ENCODE measurements at places on chromosomes 11 and 22.

DNA sequence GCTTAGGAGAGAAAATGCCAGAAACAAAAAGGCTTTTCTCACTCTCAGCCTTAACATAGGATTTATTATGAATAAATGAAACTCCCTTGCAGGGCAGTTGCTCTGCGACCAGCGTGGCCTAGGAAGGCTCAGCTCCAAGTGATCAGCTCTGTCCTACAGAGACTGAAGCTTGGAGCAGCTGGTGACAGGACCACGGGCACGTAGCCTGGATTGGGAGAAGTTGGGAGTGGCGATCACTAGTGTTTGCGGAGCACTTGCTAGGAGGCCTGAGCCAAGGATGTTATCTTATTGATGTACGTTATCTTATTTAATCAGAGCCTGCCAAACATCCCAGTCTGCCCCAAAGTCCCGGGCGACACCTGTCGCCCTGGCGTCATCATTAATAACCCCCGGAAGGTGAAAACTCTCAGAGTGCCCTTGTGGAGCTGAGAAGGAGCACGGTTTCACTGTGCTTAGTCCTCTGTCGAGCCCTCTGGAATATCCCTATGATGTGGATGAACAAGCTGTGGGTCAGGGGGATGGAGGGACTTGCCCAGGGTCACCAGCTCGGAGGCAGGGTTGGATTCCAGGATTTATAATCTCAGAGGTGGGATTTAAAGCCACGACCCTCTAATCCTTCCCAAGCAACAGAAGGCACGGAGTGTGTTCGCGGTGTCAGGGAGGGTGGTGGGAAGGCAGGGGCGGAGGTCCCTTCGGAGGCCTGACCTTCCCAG, 40.8 kb upstream of the SMIM38 start:
- DNase-seq, result no peak

- no peak for DNase-seq
Observed at GRCh38 chr22:41501209-41501608, 32.3 kb downstream of the ACO2 start.

GRCh38 chr22:20316844-20317401, 2.9 kb downstream of the DGCR6L start:
- DNase-seq, result no peak

DNA sequence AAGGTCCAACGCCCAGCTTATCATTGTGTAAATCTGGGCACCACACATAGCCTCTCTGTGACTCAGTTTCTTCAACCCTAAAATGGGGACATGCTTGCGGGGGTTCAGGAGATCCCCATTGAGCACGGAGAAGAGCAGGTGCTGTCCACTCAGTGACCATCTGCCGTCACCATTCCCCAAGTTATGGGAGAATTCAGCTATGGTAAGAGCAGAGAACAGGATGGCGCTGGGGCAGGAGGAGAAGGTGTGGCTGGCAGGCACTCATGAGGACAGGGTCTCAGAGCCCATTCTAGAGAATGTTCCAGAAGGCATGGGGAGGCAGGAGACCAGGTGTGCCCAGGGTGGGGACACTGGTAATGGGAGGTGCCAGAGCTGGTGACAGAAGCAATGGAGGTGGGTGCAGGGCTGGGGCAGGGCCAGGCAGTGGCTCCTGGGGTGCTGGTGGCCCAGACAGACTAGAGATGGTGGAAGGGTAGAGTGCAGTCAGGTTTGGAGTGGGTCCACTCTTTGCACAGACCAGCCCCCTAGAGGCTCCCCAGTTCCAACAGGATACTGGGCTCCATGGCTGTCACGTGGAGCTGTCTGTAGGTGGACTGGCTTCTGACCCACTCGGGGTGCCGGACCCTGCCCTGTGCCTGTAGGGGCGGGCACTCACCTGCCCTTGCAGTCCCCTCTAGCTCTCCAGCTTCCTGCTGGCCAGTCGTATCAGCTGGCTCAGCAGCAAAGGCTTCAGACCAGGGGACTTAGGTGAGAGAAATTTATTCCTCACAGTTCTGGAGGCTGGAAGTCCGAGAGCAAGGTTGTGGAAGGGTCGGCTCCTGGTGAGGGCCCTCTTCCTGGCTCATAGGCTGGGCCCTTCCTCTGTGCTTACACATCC, 84.7 kb downstream of the CDKN1C start:
- DNase-seq, result no peak

GRCh38 chr11:69167130-69167915, 11.6 kb downstream of the SMIM38 start:
- no peak for DNase-seq

- DNase-seq, result peak; percentile 55
Observed at GRCh38 chr11:9575260-9576240, 2.1 kb downstream of the WEE1 start.

- no peak for DNase-seq
Observed at GRCh38 chr11:57407010-57407920, 16.8 kb upstream of the PRG2 start.

- no peak for DNase-seq
Observed at GRCh38 chr11:35624781-35625180, 6.5 kb downstream of the FJX1 start.

GRCh38 chr11:42967653-42968052, 344.1 kb upstream of the API5 start:
- no peak for DNase-seq

DNA sequence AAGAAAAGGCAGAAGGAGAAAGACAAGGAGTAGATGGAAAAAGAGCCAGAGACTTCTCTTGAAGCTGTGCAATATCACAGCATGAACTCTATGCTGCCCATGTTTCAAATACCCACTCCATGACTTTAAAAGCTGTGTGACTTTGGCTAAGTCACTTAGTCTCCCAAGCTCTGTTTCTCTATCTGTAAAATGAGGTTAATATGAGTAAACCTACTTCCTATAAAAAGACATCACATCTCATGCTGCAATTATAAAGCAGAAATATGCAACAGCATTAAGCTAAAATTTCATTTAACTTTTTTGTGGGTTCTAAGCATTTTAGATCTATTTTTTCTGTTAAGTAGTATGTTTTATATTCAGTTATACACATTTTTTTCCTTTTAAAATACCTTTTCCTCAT, 11.6 kb downstream of the DGCR2 start:
- DNase-seq, result no peak

GRCh38 chr11:76241243-76242000, 35.1 kb upstream of the WNT11 start:
- DNase-seq, result no peak

DNA sequence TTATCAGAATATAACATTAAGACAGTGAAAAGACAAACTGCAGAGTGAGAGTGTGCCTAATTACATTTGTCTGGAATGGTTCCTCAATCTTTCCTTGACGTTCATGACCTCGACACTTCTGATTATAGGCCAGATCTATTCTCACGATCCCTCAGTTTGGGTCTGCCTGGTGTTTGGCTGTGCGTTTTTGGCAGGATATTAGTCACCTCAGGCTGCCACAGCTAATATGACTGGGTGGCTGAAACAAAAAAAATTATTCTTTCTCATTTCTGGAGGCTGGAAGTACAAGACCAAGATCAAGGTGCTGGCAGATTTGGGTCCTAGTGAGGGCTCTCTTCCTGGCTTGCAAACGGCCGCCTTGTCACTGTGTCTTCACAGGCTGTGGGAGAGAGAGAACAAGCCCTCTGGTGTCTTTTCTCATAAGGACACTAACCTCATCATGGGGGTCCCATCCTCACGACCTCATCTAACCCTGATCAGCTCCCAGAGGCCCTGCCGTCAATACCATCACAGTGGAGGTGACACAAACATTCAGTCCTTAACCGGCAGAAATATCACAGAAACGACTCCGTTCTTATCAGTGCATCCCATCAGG, 23.2 kb downstream of the IFITM10 start:
- no peak for DNase-seq

DNA sequence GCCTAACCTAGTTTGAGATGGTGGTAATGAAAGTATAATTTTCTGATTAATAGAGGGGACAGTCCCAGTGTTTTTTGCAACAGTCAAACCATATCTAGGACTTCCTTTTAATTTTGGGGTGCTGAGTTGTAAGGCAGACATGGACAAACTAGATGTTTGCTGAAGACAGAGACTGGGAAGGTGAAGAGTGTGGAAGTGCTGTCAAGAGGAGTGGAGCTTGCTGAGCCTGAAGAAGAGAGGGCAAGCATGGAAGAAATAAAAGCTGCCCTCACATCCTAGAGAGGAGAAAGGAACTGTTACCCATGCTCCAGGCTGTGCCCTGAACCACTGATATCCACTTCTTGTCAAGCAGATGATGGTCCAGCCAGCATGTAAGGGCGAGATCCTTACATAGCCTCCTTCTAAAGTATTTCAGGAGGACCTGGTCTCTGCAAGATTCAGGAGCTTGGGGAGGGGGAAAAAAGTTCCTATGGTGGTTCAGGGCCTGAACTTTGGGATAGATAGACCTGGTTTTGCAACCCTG, 51.4 kb downstream of the PRR5L start:
- no peak for DNase-seq

GRCh38 chr22:40690370-40690769, 11.1 kb downstream of the MCHR1 start:
- no peak for DNase-seq

DNA sequence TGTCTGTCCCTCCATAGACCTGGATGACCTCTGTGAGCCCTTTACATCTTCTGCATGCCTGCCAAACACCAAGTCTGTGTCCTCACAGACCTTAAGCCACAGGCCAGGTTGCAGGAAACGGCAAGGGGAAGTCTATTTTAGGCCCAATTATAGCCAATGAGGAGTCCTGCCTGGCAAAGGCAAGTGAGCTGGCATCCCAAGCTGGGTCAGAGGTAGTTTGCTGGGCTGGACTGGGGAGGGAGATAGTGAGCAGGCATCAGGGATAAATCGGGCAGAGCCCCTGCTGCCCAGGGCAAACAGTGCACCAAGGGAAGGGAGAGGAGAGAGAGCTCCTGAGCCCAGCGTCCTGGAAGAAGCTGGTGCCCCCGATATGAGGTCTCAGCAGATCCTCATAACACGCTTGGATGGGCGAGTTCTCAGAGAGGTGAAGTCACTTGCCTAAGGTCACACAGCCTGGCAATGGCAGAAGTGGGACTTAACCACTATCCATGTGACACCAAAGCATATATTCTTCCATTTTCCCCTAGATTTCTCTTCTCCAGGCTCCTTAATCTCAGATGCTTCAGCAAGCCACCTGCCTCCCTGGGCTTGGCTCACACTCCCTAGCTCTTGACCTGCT, 3.7 kb upstream of the RELT start:
- no peak for DNase-seq

GRCh38 chr11:13098616-13099289, 89.6 kb downstream of the RASSF10 start:
- no peak for DNase-seq

GRCh38 chr11:34300926-34301295, 56.9 kb downstream of the ABTB2 start:
- DNase-seq, result no peak

GRCh38 chr22:47053726-47054141, 291.3 kb downstream of the TBC1D22A start:
- DNase-seq, result no peak

- DNase-seq, result no peak
Observed at GRCh38 chr11:84541731-84542340, 1085.3 kb downstream of the DLG2 start.

DNA sequence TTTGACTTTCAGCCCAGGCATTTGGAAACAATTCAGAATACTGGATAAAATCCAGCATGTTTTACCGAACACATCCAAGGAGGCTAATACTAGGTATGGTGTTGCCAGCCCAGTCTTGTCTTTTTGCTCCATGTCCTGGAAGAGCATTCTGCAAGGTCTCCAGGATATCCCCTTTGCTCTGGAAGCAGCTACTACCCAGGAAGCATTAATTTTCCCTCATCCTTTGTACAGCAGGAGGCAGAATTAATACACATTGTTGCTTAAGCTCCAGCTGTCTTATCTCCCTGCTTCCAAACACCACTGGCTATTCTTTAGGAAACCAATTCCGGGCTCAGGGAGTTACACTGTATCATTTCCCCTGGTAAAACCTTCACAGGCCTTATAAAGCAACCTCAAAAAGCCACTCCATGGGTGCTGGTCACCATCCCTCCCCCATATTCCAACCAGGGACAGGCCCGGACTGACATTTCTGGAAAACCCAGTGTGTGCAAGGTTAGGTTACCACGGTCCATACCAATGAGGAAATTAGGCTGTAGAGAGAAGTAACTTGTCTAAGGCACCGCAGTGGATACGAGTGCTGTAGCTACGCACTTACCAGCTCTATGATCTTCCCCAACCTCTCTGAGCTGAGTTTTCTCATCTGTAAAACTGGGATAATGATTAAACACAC, 1.5 kb upstream of the UBASH3B start:
- DNase-seq, result no peak

DNA sequence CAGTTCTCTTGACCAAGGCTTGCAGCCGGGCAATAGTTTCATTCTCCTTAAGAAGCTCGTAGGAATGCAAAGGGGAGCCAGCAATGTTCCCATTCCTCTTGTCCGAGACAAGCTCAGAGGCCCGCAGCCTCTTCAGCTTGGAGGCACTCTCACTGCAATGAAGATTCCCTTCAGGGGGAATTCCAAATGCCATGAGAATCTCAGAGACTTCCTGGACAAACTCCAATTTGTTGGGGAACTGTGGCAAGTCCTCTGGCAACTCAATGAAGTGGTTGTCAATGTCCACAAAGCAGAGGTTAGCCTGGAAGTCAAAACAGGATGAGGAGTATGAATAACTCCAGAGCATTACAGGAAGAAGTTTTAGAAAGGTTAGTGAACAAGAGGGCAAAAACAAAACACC, 84.4 kb downstream of the DENND5A start:
- DNase-seq, result no peak

Data from HTR-8/SVneo (cell line).